Thyroid gland (tissue), 4 donors: ENCODE measurements at places on chromosomes 1 and 21. TPM values are rescaled to one million over a fixed set of nuclear protein-coding genes. Genes with fewer than 3 reads are reported as not detected.
A peak's percentile ranks its signal among the peaks of the same experiment; 100 is the strongest.

DNA sequence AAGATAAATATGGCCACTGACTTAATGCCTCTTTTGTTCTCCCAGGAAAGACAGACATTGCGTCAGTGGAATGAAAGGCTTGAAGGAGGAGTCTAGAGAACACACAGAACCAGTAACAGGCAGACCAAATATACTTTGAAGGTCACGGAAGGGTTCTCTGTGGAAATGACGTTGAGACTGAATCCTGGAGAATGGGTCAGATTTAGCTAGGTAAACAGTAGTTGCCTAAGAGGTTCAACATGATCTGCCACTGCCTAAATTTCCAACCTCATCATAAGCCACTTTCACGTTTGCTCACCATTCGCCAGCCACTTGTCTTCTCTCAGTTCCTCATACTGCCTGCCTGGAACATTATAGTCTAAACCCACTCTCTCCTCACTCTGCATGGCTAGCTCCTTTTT, 20.5 kb downstream of the PLA2G4A start:
- H3K4me1 ChIP-seq = no peaks in the 10 kb centered on the region
- no peaks in the 10 kb centered on the region for H3K36me3 ChIP-seq
- H3K27ac ChIP-seq = no peak overlapping the region
- no peak overlapping the region for H3K4me3 ChIP-seq
- no peak for DNase-seq

The LCK gene
- 3.5 TPM for total RNA-seq

The MYOG gene
- total RNA-seq = not detected

DNA sequence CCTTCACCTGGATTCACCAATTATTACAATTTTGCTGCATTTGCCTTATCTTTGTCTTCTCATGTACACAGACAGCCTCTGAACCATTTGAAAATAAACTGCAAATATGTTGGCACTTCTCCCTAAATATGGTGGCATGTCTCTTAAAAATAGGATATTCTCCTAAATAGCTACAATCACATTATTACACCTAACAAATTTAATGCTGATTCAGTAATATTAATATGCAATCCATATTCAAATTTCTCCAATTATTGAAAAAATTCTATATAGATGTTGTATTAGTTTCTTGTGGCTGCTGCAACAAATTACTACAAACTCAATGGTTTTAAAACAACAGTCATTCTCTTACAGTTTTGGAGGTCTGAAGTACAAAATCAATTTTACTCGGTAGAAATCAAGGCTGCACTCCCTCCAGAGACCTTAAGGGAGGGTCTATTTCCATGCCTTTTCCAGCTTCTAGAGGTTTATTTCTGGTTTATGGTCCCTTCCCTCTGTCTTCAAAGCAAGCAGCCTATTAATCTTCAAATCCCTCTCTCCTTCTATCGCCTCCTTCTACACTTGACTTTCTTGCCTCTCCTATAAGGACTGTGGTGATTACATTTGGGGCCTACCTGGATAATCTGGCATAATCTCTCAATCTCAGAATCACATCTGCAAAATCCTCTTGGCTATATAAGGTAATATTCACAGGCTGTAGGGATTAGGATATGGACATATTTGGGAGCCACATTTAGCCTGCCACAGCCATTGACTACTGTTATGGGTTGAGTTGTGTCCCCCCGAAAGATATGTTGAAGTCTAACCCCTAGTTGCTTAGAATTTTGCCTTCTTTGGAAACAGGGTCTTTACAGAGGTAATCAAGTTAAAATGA, 52.5 kb upstream of the BOLA1 start:
- H3K4me3 ChIP-seq = no peak overlapping the region
- no peak for DNase-seq
- H3K27ac ChIP-seq = no peak overlapping the region
- no peaks in the 10 kb centered on the region for H3K27me3 ChIP-seq
- no peaks in the 10 kb centered on the region for H3K36me3 ChIP-seq

GRCh38 chr1:46569884-46570725, 18.7 kb upstream of the KNCN start:
- H3K27me3 ChIP-seq = no peaks in the 10 kb centered on the region
- no peak overlapping the region for H3K27ac ChIP-seq

DNA sequence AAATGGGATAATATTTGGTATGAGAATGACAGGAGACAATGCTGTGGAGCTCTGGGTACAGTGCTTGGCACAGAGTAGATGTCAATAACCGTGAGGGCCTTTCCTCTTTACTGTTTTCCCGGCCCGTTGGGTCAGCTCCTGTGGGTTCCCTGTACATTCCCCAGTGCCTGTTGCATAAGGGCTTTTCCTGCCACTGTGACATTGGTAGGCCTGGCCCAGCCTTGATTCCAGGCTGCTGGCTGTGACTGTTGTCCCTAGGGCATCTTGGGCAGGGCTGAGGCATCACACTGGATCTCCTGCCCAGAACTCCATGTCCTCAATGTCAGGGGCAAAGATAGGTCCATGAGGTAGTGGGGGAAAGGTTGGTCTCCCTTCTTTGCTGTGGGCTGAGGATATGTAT, 25.8 kb upstream of the MYCL start:
- no peak overlapping the region for H3K4me3 ChIP-seq
- H3K36me3 ChIP-seq = no peaks in the 10 kb centered on the region
- H3K27me3 ChIP-seq = no peaks in the 10 kb centered on the region
- peak; percentile 12 for DNase-seq

The CASZ1 gene
- 5.2 TPM for total RNA-seq

DNA sequence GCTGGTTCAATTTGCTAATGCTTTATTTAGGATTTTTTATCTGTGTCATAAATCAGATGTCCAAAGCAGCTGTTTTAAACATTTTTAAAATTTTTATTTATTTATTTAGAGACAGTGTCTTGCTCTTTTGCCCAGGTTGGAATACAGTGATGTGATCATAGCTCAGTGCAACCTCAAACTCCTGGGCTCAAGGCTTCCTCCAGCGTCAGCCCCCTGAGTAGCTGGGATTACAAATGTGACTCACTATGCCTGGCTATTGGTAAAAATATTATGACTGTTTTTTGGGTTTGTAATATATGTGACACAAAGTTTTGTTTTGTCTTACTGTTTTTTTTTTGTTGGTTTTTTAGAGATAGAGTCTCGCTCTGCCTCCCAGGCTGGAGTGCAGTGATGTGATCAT, 11.8 kb downstream of the ZBED6 start:
- no peak overlapping the region for H3K4me3 ChIP-seq

The OR2L8 gene
- total RNA-seq = not detected

The GBP3 gene
- 32.6 TPM for total RNA-seq

- no peaks in the 10 kb centered on the region for H3K27me3 ChIP-seq
- no peak for DNase-seq
- no peaks in the 10 kb centered on the region for H3K4me1 ChIP-seq
- no peak overlapping the region for H3K27ac ChIP-seq
- H3K4me3 ChIP-seq = no peak overlapping the region
These were observed 317.2 kb upstream of the DEPDC1 start for GRCh38 chr1:68814067-68814466.

The DUSP10 gene
- 7.2 TPM for total RNA-seq

DNA sequence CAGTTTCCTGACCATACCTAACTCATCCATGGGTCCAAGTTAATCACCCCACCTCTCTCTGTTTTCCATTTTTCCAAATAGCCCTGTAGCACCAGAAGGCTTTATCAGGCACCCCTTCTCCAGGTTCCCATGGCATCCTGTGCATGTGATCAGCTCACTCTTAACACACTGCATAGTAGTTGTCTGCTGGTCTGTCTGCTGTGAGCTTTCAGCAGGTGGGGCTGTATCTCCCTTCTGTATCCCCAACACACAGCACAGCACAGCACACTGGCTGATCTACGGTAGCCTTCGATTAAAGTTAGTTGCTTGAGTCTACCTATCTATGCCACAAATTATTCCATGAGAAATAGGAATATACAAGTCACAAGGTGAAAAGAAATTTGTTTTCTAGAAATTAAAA, 54.3 kb upstream of the C1orf198 start:
- H3K27ac ChIP-seq = no peak overlapping the region
- no peaks in the 10 kb centered on the region for H3K27me3 ChIP-seq
- H3K4me1 ChIP-seq = no peaks in the 10 kb centered on the region
- DNase-seq = no peak

The OR2L2 gene
- total RNA-seq = not detected

DNA sequence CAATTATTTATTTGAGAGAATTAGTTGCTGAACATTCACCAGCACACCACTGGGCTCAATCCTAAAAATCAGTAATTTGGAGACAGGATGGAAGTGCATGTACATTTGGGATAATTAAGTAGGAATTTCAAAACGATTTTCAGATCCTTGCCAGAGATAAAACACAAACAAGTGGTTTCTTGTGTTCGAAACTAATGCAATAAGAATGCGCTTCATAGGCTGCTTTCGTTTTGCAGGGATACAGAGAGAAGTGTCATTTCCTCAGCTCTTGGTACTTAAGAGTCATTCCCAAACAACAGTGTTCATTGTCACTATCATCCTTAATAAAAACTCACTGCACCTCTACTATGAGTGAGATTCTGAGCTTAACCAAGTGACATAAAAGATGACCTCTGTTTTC, 20.6 kb upstream of the USP24 start:
- H3K4me1 ChIP-seq = no peaks in the 10 kb centered on the region
- DNase-seq = no peak

GRCh38 chr1:193633093-193633492, 446.7 kb upstream of the B3GALT2 start:
- no peak overlapping the region for H3K27ac ChIP-seq
- no peak overlapping the region for H3K4me3 ChIP-seq
- DNase-seq = no peak
- peaks cover 6% of the 10 kb centered on the region for H3K4me1 ChIP-seq

The ADAMTS4 gene
- 9.5 TPM for total RNA-seq

The HES5 gene
- total RNA-seq = not detected

DNA sequence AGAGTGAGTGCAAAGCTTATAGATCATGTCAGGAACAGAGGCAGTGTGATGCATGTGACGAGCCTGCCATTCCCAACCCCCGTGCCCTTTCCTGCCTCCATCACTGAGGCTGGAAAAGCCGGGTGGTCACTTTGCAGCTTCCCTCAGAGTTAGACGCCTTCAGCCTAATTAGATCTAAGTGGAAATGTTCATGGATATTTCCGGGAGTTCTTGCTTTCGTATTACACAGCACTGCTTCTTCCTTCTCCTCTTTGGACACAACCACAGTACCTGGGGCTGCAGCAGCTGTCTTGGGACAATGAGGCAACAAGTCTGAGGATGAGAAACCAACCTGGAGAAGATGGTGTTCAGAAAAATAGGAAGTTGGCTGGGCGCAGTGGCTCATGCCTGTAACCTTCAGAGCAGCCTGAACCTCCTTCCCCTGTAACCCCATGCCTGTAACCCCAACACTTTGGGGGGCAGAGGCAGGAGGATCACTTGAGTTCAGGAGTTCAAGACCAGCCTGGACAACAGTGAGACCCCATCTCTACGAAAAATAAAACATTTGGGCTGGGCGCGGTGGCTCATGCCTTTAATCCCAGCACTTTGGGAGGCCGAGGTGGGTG, 24.5 kb downstream of the SERINC2 start:
- no peak overlapping the region for H3K27ac ChIP-seq
- no peak overlapping the region for H3K4me3 ChIP-seq
- no peaks in the 10 kb centered on the region for H3K27me3 ChIP-seq
- no peaks in the 10 kb centered on the region for H3K36me3 ChIP-seq

- H3K4me3 ChIP-seq = no peak overlapping the region
- no peaks in the 10 kb centered on the region for H3K36me3 ChIP-seq
- H3K4me1 ChIP-seq = peaks cover 15% of the 10 kb centered on the region
- H3K27ac ChIP-seq = no peak overlapping the region
- no peaks in the 10 kb centered on the region for H3K27me3 ChIP-seq
These were observed 69.0 kb downstream of the VWA5B1 start for GRCh38 chr1:20359451-20360330.

DNA sequence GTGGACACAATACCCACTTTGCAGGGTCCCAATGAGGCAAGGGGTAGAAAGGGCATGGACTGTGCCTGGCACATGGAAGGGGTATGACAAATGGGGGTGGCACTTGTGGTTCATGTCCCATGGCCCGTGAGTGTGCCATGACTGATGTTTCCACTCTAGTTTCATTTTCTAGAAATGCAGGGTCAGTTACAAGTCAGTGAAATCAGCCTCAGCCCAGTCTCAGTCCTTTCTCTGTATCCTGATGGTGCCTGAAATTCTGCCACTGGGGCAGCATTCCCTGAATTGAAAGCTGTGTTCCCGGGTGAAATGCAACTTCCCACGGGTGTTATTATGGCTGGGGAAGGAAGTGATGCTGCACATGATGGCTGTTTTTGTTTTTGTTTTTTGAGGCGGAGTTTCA, 110.8 kb upstream of the ZBTB40 start:
- no peak overlapping the region for H3K27ac ChIP-seq
- no peaks in the 10 kb centered on the region for H3K36me3 ChIP-seq
- no peaks in the 10 kb centered on the region for H3K27me3 ChIP-seq

DNA sequence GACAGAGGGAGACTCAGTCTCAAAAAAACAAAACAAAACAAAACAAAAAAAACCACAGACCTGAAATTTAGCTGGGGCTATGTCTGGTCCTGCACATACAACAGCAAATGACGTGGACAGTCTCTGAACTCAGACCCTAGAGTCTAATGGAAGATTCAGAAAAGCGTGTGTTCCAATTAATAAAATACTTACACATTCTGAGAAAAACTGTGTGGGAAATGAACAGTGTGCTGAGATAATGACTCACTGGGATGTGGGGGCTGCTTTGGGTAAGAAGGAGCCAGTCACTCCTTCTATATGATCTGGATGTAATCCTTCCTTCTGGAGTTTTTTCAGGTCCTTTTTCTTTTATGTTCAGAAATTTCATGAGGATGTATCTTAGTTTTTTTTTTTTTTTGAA, 29.4 kb downstream of the CLDN14 start:
- H3K27ac ChIP-seq = no peak overlapping the region
- H3K4me3 ChIP-seq = no peak overlapping the region
- H3K27me3 ChIP-seq = no peaks in the 10 kb centered on the region
- no peaks in the 10 kb centered on the region for H3K4me1 ChIP-seq

The LDLRAD1 gene
- not detected for total RNA-seq

DNA sequence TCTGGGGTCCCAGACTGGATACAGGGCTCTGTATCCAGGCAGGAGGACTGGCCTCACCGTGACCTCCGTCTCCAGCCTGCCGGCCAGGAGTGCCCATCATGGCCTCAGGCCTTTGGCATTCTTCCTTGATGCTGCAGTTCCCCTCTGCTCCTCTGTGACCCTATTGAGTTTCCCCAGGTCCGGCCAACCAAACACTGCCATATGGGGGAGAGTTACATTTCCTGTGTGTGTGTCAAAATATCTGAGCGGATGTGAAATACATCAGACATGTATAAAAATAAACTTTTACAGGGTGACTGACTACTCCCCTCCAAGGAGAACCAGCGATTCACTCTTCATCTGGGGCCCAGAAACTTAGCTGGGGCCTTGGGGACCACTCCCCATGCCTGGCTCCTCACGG, 10.2 kb upstream of the UBL4B start:
- no peak for DNase-seq
- no peaks in the 10 kb centered on the region for H3K36me3 ChIP-seq
- H3K27me3 ChIP-seq = no peaks in the 10 kb centered on the region
- H3K4me3 ChIP-seq = no peak overlapping the region
